ENCODE measurements at places on chromosomes 12 and 14.

DNA sequence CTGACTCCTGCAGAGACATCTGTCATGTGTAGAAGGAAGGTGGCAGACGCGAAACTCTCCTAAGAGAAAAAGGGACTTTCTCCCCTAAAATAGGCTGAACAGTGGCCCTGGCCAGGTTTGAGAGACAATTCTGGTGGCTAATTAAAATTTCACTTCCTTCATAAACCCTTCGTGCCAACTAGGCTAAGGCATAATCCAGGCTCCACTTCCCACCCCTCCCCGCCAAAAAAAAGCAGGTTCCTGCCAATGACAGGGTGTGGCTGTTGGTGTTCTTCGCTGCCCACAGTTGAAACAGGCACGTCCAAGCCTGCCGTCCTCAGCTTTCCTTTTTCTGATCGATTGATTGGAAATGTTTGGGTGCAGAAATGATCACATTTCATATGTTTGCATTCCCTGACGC, 144.6 kb downstream of the GCH1 start:
- no peak for DNase-seq

GRCh38 chr14:75833326-75834020, 148.3 kb downstream of the TGFB3 start:
- no peak for DNase-seq

GRCh38 chr12:51527966-51528365, 63.1 kb upstream of the SCN8A start:
- no peak for DNase-seq

GRCh38 chr12:125208942-125209341, 143.7 kb downstream of the AACS start:
- peak; percentile 78 for DNase-seq

DNA sequence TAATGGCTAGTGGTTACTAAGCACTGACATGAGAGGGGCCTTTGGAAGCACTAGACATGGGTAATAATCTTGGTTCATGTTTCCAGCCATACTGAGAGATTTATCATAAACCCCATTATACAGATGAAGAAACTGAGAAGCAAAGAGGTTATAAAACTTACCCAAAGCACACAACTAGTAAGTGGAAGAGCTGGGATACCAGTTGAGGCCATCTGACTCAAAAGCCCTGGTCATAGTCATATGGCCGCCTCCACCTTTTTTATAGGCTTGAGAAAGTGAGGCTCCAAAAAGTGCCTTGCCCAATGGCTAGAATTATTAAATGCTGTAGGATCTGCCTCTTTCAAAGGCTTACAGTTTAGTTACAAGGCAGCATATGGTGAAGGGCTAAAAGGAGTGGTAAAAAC, 944 bp downstream of the TXNRD1 start:
- no peak for DNase-seq

DNA sequence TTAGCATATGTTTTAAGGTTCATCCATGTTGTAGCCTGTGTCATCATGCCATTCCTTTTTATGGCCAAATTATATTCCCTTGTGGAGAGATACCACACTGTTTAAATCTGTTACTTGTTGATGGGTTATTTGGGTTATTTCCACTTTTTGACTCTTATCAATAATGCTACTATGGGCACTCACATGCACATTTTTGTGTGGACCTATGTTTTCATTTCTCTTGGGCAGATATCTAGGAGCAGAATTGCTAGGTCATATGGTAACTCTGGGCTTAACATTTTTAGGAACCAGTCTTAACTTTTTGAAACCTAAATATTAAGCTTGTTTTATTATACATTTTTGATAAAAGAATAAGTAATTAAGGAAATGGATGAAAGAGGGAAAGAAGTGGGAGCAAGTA, 4.0 kb downstream of the EML1 start:
- DNase-seq: no peak

- DNase-seq: peak; percentile 44
These were observed 75.0 kb downstream of the TGFB3 start for GRCh38 chr14:75906680-75907280.

DNA sequence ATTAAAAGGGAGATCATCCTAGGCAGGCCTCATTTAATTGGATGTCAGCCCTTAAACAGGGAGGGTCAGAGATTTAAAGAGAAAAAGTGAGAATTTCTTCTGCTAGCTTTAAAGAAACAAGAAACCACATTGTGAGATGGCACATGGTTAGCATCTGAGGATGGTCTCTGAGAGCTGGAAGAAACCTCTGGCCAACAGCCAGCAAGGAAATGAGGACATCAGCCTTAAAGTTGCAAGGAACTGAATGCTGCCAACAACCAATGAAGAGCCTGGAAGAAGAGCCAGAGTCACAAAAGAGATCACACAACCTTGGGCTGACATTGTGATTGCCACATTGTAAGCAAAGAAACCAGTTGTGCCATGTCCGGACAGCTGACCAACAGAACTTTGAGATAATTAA, 17.5 kb upstream of the FAR2 start:
- DNase-seq: no peak

- no peak for DNase-seq
These were observed 516.5 kb upstream of the MGAT4C start for GRCh38 chr12:86772696-86773095.

DNA sequence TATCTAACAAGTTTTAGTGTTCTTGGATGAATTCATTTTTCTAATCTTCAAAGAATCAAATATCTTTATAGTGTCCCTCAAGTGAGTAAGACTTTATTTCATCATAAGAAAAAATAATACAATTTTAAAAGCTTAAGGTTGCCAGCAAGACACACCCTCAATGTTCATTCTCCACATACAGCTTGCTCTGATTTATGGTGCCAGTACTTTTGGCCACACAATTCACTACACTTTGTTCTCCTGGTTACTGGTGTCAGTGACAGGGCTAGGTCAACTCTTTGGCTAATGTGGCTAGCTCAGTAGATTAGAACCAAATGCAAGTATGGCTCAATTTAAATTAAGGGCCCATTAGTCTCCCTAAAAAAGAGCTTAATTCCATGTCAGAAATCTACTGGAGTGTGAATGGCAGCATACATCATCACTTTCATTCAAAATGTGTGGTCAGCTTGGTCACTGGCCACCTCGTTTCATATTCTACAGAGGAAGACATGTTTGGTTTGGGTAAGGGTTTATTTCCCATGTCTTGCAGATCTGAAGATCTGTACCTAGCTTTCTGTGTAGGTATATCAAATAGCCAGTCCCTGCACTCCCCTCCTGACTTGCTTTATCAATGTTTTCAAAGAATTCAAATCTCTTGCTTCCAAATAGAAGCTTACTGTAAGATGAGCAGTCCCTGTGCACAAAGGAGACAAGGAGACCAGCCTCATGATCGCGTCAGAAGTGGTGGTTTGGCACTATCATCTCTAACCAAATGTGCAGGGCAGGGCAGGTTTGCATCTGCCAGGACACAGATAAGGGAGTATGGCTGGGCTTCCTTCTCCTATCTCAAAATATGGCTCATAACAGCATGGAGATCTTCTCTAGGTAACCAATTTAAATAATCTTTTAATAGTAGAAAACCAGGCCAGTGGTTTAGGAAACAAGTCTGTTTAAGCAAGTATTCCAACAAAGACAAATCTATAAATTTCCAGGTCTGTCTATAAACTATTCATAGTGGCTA, 31.3 kb downstream of the HECTD4 start:
- DNase-seq: no peak

- DNase-seq: no peak
These were observed 36.8 kb downstream of the EAPP start for GRCh38 chr14:34502545-34503225.

DNA sequence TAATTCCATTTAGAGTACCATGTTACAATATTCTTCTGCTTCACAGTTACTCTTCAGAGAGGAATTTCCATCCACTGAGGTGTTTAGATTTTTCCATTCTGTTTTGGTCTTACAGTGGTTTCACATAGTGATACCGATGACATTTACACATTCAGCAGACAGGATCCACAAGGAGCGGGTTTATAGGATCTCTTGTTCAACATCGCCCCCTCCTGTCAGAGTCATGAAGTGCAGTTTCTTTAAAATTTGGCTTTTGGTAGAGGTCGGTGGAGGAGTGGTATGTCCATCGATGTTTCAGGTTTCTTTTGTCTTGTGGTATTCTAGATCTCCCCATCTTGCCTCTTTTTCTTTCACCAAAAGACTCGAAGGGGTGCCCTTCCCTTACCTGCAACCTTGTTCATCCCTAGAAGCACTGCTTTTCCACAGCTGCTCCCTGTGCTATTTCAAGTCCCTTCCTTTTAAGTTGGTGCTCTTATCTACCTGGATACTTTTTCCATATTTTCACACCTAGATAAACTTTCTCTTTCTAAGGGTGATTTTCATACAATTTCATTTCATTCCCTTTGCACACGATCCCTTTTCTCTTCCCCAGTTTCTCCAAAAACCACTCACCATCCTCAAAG, 181.3 kb downstream of the ITPR2 start:
- peak; percentile 22 for DNase-seq

DNA sequence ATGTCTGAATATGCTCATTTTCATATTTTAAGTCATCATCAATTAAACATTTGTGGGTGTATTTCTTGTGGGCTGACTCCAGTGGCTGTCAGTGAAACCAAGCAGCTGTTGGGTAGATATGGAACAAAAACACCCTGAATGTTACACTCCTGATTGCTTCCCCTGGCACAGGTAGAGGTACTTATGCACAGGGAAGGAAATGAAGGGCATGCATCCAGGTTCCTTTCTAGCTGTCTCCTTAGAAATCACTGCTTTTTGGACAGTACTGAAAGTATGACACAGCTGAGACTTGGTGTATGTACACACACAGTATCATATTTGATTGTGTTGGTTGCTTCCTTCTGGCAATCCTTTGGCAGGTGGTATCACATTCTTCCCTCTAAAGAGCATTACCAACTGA, 1006.7 kb downstream of the DIO2 start:
- DNase-seq: no peak

- DNase-seq: no peak
These were observed 73.9 kb upstream of the TBX5 start for GRCh38 chr12:114479831-114480230.

DNA sequence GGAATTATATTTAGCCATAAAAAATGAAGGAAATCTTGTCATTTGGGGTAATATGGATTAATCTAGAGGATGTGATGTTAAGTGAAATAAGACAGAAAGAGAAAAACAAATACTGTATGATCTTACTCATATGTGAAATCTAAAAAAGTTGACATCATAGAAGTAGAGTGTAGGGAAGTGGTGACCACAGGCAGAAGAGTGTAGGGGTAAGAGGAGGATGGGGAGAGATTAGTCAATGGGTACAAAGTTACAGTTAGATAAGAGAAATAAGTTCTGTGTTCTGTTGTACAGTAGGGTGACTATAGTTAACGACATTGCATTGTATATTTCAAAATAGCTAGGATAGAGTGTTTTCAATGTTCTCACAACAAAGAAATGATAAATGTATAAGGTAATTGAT, 87.0 kb downstream of the TSHR start:
- DNase-seq: no peak

GRCh38 chr14:40581264-40581663, 1025.4 kb upstream of the LRFN5 start:
- no peak for DNase-seq

- DNase-seq: no peak
These were observed 278.7 kb upstream of the PWP1 start for GRCh38 chr12:107406932-107407331.

- no peak for DNase-seq
These were observed 6.1 kb downstream of the C12orf76 start for GRCh38 chr12:110042264-110042663.

GRCh38 chr14:82528016-82528415, 994.4 kb upstream of the SEL1L start:
- peak; percentile 80 for DNase-seq

- no peak for DNase-seq
These were observed 47.5 kb downstream of the C14orf132 start for GRCh38 chr14:96086574-96087077.

DNA sequence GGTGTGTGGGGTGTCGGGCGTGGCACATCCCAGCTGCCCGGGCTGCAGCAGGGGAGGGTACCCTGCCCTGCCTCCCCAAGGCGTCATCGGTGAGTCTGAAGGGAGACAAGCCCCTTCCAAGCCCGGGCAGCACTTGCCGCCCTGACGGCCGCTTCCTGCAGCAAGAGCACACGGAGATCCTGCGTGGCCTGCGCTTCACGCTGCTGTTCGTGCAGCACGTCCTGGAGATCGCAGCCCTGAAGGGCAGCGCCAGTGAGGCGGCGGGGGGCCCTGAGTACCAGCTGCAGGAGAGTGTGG, 10.1 kb upstream of the PUS1 start:
- no peak for DNase-seq

DNA sequence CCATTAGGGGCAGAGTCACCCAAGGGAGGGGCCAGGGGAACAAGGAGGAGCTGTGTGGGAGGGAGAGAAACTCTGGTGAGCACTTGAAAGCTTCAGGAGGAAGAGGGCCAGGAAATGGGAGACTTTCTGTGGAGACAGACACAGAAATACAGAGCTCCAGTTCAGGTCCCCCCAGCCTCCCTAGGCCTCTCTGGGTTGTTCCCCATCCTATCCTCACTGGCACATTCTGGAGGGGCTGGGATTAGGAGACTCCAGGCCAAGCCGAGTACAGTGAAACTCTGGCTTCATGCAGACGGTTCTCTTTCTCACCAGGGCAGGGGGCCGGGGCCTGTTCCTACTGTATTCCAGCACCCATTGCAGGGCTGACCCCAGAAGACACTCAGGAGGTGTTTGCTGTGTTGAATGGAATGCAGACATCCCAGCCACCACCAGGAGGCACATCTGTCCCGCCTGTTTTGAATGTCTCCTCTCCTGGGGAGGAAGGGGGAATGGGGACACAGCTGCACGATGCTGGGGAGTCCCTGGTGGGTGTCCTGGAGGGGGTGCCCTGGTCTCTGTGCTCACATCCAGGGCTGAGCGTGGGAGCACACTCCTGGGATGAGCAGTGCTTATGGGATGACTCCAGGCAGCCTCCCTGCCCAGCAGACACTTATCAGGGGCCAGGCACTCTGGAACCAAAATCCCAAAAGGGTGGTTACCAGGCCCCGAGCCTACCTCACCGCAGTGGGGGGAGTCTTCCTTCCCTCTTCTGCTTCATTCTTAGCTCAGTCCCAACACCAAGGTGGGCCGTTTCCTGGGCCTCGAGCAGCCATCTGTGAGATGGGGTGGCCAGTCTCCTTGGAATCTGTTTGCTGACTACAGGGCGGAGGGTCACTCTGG, 5.5 kb upstream of the KRT84 start:
- peak; percentile 47 for DNase-seq

GRCh38 chr14:92417759-92418158, 94.8 kb downstream of the SLC24A4 start:
- DNase-seq: no peak

DNA sequence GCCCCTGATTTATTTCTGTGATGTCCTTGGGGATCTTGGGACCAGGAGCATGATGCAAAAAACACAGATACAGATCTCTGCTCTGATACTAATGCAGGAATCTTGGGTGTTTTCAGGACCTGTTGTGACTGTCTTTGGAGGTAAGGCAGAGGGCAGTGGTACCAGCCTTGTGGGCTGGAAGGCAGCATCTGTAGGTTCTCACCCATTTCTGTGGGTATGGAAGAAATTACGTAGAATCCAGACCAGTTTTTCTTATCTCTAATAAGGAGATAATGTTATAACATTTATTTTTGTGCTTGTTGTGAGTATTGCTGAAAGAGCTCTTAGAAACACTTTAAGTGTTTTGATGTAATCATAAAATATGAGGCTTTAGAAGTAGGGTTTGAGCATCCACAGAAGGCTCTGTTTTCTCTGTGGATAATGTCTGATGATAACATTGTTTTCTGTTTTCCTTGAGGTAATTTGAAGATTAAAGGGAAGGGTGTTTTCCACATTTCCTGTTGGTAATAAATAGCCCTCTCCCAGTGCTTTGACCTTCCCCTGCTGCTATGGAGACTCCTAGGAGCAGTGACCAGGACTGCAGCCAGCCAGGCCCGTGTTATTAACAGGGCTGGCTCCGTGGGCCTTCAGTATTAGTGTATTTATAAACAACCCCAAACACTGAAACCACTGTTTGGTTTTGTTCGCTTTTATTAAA, 9.4 kb upstream of the DCP1B start:
- no peak for DNase-seq
